ENCODE measurements at places on chromosomes 16 and 17.

DNA sequence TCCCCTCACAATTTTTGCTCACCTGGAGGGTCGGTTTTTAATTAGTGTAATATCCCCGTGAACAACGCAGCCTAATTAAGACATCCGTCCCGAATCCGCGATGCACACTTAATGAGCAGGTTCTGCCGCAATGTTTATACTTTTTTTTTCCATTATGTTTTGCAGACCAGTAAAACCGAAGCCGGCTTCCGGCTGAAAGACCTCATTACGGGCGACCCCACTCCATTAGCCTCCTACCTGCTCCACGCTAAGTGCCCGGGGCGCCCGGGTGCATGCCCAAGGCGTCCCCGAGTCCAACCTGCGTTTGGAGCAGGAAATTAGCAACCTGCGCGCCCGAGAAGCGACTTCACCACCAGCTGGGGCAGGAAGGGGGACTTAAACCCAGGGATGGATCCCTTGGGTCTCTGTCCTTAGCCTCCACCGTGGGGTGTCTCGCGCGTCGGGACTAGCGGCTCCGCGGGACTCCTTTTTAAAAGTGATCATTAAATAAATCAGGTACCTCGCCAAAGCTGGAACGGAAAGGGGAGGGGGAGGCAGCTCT, 1.7 kb downstream of the RBFOX3 start:
- H3K4me1 ChIP-seq, result no peaks in the 10 kb centered on the region
- H3K36me3 ChIP-seq, result no peaks in the 10 kb centered on the region
- peaks cover 39% of the 10 kb centered on the region for H3K27me3 ChIP-seq

GRCh38 chr17:17569691-17570090, 21.8 kb downstream of the PEMT start:
- H3K27me3 ChIP-seq, result no peaks in the 10 kb centered on the region
- no peaks in the 10 kb centered on the region for H3K36me3 ChIP-seq
- no peak overlapping the region for H3K27ac ChIP-seq
- no peak for DNase-seq
- H3K4me3 ChIP-seq, result no peak overlapping the region

DNA sequence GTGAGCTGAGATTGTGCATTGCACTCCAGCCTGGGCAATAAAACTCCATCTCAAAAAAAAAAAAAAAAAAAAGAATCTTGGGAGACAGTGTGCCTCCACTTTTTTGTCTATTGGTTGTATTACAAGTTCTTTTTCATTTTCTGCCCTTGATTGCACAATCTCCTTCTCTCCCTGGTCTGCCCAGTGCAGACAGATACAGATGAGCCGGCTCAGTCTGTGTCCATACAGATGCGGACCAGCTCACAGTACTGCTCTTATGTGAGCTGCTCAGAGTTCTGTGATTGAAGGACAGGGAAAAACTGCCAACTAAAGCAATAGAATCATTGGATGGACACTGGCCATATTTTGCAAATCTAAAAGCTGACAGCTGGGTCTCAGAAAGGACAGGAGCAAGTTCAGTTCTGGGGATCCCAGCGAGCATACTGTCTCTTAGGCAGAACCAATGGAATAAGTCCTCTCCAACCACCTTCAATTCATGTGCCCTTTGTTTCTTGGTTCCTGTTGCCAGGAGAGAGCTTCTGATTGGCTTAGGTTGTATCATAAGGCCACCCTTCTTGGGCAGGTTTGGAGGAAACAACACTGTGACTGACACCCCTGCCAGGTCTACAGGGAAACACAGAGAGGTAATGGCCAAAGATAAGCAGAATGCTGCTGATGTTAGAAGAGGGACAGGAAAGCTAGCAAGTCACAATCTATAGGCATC, 495.6 kb upstream of the HSBP1 start:
- no peak for DNase-seq
- H3K27ac ChIP-seq, result no peak overlapping the region
- H3K4me1 ChIP-seq, result no peaks in the 10 kb centered on the region
- H3K4me3 ChIP-seq, result no peak overlapping the region
- H3K36me3 ChIP-seq, result no peaks in the 10 kb centered on the region
- H3K27me3 ChIP-seq, result no peaks in the 10 kb centered on the region

- H3K27me3 ChIP-seq, result no peaks in the 10 kb centered on the region
- H3K4me3 ChIP-seq, result no peak overlapping the region
- no peak overlapping the region for H3K27ac ChIP-seq
Measured at GRCh38 chr17:35255316-35255715, 12.4 kb downstream of the SLFN5 start.

GRCh38 chr17:81442791-81443190, 47.5 kb downstream of the BAHCC1 start:
- peaks cover 3% of the 10 kb centered on the region for H3K27me3 ChIP-seq
- H3K4me3 ChIP-seq, result no peak overlapping the region
- DNase-seq, result no peak
- H3K27ac ChIP-seq, result no peak overlapping the region
- H3K36me3 ChIP-seq, result no peaks in the 10 kb centered on the region

- H3K36me3 ChIP-seq, result no peaks in the 10 kb centered on the region
- peak overlapping the region; percentile 54 for H3K27ac ChIP-seq
- DNase-seq, result no peak
- H3K4me1 ChIP-seq, result peaks cover 35% of the 10 kb centered on the region
- peak overlapping the region; percentile 21 for H3K4me3 ChIP-seq
- H3K27me3 ChIP-seq, result peaks cover 7% of the 10 kb centered on the region
Measured at GRCh38 chr17:10119203-10120108, 79.0 kb downstream of the GAS7 start.

- peaks cover 2% of the 10 kb centered on the region for H3K4me1 ChIP-seq
- peaks cover 19% of the 10 kb centered on the region for H3K27me3 ChIP-seq
- DNase-seq, result no peak
- H3K27ac ChIP-seq, result no peak overlapping the region
- no peaks in the 10 kb centered on the region for H3K36me3 ChIP-seq
- no peak overlapping the region for H3K4me3 ChIP-seq
Measured at GRCh38 chr16:75491876-75492275, 3.4 kb downstream of the CHST6 start.

DNA sequence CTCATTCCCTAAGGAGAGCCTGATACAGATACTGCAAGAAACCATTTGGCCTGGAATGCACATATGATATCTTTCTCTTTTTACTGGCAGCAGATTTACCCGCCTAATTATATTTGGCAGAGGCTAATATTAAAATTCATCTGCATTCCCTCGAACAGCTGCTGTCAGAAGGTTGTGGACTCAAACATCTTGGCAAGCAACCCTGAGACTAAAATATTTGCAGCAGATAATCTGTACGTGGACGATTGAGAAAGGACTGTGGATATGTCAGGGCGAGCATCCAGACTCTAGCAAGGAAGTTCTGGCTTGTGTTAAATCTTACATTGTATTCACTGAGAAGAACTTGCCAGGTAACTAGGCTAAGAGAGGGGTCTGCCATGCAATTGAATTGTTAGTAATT, 65.2 kb downstream of the SNX20 start:
- H3K36me3 ChIP-seq, result no peaks in the 10 kb centered on the region
- no peak for DNase-seq
- H3K27ac ChIP-seq, result no peak overlapping the region
- no peak overlapping the region for H3K4me3 ChIP-seq

DNA sequence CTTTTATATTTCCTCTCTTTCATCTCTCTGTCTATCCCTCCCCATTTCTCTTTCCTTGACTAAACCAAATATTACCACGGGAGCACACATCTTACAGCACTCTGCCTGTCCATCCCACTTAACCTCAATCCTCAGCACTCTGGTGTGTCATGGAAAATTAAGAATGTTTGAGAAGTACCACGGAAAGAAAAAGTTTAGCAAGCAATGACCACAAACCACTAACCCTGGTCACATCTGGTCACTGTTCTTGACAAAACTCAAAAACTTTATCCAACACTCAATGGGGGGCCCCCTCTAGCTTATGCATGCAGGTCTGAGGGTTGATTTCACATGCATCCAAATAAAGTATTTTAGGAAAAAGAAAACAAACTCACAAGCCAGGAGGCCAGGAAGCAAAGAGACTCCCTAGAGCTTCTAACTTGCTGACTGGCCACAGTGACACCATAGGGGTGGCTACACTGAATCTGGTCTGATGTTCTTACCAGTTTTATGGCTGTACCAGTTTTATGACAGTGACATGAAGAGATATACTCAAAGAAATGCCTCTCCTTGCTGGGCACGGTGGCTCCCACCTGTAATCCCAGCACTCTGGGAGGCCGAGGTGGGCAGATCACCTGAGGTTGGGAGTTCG, 229.2 kb downstream of the STX8 start:
- no peaks in the 10 kb centered on the region for H3K36me3 ChIP-seq
- DNase-seq, result peak; percentile 6
- H3K4me1 ChIP-seq, result peaks cover 5% of the 10 kb centered on the region
- H3K27ac ChIP-seq, result no peak overlapping the region
- H3K27me3 ChIP-seq, result no peaks in the 10 kb centered on the region
- no peak overlapping the region for H3K4me3 ChIP-seq

DNA sequence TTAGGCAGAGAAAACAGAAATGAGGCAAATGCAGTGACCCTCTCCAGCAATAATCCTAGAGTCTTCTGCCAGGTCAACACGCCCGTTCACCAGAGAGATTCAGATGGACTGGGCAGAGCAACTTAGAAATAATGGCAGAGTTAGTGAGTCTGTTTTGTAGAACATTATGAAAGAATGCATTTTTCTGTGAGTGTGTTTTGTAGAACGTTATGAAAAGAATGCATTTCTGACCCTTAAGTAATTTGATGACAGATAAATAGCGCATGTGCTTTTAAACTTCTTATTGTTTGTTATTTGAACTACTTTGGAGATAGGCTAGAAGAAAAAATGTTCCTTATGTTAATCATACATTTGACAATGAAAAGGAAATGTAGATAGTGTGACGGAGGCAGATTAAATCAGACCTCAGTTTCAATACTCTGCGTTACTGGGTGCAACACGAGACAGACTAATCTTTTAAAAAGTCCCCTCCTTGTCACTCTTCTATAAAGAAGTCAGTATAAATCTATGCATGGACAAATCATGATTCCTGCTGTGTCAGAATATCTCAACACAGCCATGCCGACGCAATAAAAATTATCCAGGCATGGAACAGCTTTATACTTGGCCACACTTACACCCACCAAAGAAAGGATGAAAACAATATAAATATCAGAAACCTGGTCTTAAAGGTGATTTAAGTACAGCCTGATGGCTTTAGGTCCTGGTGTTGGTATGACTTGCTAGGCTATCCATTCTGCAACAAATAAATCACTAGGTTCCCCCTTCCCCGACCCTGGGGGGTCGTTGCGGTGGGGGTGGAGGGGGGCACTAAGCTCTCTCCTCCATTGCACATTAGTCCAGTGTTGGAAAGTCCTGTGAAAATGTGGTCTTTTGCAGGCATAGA, 47.8 kb downstream of the MARCHF10 start:
- peaks cover 18% of the 10 kb centered on the region for H3K27me3 ChIP-seq
- no peaks in the 10 kb centered on the region for H3K36me3 ChIP-seq
- no peak for DNase-seq
- no peaks in the 10 kb centered on the region for H3K4me1 ChIP-seq
- no peak overlapping the region for H3K4me3 ChIP-seq
- no peak overlapping the region for H3K27ac ChIP-seq

GRCh38 chr16:10922328-10923145, 19.7 kb downstream of the DEXI start:
- H3K27me3 ChIP-seq, result no peaks in the 10 kb centered on the region
- H3K4me3 ChIP-seq, result no peak overlapping the region
- no peak overlapping the region for H3K27ac ChIP-seq
- peaks cover 12% of the 10 kb centered on the region for H3K36me3 ChIP-seq

DNA sequence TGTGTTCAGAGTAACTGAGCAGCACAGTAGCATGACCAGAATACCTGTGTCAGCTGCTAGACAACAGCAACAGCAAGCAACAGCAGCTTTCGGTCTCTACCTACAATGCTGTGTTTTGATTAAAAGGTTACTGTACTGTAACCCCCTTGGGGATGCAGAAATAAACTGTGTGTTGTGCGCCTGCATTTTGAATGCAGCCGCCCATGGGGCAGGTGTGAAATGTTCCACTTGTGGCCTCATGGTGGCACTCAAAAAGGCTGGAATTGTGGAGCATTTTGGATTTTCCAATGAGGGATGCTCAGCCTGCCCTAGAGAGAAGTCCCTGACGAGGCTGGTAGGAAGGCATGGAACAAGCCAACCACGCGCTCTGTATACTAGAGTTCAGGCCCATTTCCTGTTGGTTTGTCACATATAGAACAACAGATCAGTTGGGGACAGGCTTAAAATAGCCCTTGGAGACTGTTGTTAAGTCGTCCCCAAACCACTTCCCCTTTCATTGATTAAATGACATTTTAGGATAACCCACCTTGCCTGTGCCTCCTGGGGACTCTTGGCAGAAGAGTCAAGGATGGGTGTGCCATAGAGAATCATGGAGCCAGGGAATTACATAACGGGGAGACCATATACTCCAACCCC, 27.1 kb downstream of the SCPEP1 start:
- H3K27me3 ChIP-seq, result peaks cover 5% of the 10 kb centered on the region
- H3K36me3 ChIP-seq, result peaks cover 2% of the 10 kb centered on the region
- H3K4me3 ChIP-seq, result no peak overlapping the region
- no peak for DNase-seq
- no peak overlapping the region for H3K27ac ChIP-seq

DNA sequence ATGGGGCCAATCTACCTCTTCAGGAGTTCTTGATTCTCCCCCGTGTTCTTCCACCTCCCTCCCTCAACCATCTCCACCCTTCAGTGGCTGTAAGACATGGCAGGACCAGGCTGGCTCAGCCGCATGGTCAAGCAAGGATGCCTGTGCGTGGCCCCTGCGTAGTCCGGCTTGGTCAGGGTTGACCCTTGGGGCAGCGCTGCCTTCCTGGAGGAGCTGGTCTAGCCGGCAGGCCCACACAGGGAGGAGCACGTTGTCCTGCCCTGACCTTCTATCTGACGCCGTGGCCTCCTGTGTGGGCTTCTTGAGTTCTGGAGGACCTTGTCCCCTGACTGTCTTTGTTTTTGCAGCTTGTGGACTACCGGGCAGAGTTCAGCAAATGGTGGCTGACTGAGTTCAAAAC, 169.8 kb downstream of the DNAH9 start:
- no peaks in the 10 kb centered on the region for H3K4me1 ChIP-seq
- no peak for DNase-seq
- H3K36me3 ChIP-seq, result no peaks in the 10 kb centered on the region
- no peak overlapping the region for H3K27ac ChIP-seq
- no peak overlapping the region for H3K4me3 ChIP-seq
- no peaks in the 10 kb centered on the region for H3K27me3 ChIP-seq

DNA sequence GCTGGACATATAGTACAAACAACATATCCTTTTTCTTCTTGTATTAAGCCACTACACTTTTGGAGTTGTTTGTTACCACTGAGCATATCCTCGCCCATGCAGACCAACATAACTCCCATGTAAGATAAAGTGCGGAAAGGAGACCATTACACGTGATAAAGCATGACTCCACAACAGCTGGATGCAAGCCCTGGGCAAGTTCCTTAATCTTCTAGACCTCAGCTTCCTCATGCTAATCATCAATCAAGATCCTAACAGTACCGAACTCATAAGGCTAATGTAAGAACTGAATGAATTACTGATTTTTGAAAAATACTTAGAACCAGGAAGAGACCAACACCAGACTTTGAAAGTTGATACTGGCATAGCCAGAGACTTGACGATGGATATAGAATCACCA, 47.0 kb upstream of the GSG1L start:
- no peak for DNase-seq
- no peak overlapping the region for H3K4me3 ChIP-seq
- H3K4me1 ChIP-seq, result peaks cover 10% of the 10 kb centered on the region
- H3K36me3 ChIP-seq, result peaks cover 63% of the 10 kb centered on the region
- H3K27ac ChIP-seq, result no peak overlapping the region
